ENCODE measurements at places on chromosomes 6 and 20. TPM values are rescaled to one million over a fixed set of nuclear protein-coding genes. Genes with fewer than 3 reads are reported as not detected.

Gene FAM83B
- total RNA-seq: not detected

Gene EYA2
- total RNA-seq: 2.4 TPM

Gene CLVS2
- 0.17 TPM for total RNA-seq

Gene RSPH9
- total RNA-seq: 0.32 TPM

Gene BLTP3A
- total RNA-seq: 6.8 TPM

Gene ADGRF4
- 14.2 TPM for total RNA-seq
